ENCODE measurements at places on chromosomes 3 and 15.

DNA sequence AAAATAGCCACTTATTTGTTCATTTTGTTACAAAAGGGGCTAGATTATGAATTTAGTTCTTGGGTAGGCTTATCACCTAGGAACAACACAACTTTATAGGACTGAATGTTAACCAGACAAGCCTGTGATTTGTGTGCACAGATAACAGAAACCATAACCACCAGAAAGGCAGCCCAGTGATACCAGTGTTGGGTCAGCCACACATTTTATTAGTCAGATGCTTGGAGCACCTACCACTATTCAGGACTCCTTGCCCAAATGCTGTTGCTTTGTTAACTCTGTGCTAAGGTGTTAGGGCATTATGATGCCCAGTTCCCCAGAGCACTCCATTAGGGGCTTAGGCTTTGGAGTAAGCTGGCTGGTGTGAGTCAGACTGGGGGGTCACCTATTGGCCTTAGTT lies 22.5 kb downstream of the PLCL2 start:
- no peak for DNase-seq

GRCh38 chr3:88725440-88726165 lies 381.8 kb upstream of the EPHA3 start:
- no peak for DNase-seq

DNA sequence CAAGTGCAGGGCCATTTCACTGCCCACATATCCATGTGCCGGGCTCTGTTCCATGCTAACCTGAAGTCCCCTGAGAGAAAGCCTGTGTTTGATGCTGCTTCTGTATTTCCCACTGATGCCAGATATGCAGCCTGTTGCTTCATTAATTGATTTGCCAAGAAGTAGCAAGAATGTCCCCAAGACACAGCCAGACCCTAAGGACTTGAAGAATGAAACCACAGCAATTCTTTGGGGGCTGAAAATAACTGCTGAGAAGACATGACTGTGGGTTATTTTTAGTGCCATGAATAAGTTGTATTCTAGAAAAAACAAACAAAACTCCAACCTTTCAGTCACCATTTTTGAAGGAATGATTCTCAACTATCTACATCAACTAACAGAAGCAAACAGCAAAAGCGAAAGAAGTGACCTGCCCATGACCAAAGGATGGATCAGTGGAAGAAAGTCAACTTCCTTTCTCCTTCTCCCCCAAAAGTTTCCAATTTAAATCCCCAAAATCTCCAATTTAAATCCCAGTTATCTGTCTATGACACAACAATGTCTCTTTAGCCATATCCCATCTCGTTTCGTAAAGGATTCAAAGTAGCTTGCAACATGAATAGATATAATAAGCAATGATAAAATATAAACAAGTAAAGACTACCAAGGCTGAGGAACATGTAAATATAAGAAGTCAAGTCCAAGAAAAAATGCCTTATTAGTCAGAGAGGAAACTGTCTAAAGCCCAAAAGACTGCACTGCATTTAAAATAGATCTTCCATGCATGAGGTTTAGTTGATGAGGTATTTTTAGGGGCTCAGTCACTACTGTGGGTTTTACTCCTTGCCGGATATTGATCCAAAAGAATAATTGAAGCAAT lies 226.8 kb downstream of the DTWD1 start:
- no peak for DNase-seq

DNA sequence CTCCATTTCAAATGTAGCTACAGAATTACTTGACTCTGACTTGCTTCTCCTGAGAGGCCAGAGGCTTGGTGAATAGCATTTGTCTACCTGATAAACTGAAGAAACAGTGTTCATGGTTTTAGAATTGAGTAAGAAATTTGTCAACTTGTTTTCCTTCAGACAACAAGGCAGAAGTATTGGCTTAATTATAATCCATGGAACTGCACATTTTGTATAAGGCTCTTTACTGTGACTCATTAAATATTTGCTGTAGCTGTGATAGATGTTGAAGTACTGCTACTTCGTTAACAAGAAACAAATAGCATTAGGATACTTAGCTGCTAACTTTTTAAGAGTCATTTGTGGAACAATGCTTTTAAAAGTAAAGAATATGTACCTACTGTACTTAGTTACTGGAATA lies 4.6 kb downstream of the UNC13C start:
- DNase-seq = no peak

DNA sequence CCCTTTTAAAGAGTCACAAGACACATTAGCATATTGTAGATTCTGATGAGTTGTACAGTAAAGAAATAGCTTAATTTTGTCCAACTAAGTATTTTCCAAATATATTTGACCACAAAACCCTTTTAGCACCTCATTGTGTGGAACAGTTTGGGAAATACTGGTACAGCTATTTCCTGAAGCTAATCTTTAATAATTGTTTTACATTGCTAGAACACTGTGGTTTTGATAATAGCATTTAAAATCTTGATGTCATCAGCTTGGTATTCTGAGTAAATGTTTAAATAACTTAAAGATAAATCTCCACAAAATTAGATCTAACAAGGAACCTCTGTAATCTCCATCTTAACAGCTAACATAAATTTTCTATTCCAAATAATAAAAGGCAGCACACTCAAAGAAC lies 140.0 kb upstream of the MLF1 start:
- DNase-seq = no peak

- DNase-seq = no peak
Measured at GRCh38 chr3:144053121-144053520, 81.5 kb downstream of the DIPK2A start.

DNA sequence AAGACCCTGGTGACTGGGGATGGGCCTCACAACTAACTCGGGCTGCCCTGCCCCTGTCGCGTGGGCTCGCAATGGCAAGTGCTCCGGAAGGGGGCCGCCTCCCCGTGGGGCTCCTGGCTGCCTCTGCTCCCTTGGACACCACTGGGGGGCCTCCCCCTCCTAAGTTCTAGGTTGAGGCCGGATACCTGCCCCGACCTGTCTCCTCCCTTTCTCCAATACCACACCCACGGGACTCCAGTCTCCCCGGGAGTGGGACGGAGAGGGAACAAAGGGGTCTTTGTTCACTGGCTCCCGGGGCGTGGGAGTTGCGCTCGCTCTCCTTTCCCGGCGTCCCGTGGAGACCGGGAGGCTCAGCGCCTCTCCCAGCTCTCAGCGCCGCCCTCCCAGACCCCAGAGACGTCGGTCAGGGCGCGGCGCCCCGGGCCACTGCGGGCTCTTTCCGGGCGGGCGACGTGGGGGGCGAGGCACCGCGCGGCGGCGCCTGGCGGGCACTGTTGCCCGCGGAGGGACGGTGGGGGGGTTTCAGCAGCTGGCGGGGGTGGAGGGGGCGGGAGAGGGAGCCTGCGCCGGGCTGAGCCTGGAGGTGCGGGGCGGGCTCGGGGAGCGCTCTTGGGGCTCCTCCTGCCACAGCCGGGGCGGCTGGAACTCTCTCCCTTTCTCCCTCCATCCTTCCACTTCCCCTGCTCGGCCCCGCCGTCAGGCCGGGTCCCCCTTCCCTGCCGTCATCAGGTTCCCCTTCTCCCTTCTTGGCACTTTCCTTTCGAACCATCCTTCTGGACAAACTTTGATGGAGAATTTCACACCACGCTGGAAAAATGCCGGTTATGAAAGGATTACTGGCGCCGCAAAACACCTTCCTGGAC lies at the start of gene KCNH8:
KCNH8 (plus strand) TSS at position 606 of the 863 bp plus-strand sequence; CDS start at position 816, 210 bp downstream.
- DNase-seq = no peak

DNA sequence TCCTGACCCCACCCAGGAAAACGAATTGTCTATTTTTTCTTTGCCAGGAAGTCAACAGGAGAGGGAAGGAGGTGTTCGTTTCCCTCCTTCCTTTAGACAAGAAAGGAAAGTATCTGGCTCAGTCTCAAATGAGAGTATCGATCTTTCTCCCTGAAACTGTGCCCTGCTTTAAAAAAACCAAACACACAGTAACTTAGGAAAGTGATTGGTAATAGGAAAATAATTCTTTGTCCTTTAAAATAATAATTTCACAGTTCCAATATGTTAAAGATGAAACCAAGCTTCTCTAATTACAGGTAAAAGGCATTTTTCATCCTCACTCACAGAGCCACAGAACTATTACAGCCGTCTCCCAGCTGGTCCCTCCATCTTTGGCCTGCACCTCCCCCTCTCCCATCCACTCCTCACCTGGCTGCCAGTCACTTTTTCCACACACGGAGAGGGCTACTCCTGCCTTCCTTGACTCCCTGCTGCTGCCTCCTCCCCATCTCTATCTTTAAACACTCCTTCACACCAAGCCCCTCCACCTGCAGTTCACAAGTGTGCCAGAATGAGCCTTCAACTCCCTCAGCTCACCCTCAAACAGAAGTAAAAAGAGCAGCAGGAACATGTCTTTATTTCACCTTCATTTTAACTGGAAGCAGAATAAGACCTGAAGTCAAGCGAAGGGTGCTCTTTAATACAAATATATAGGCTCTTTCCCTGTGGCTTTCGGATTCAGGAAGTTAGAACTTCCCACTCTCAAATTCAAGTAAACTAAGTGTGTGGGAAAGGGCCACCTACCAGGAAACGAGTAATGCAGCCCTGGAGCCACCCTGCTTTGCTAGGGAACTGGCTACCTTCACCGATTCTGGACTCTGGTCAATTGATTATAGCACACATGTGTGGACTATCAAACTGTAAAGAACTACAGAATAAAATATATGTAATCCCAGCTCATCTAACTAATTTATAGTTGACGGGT lies 116.4 kb downstream of the SENP2 start:
- DNase-seq = no peak

- DNase-seq = no peak
Measured at GRCh38 chr3:190301591-190301990, 20.7 kb downstream of the CLDN1 start.

DNA sequence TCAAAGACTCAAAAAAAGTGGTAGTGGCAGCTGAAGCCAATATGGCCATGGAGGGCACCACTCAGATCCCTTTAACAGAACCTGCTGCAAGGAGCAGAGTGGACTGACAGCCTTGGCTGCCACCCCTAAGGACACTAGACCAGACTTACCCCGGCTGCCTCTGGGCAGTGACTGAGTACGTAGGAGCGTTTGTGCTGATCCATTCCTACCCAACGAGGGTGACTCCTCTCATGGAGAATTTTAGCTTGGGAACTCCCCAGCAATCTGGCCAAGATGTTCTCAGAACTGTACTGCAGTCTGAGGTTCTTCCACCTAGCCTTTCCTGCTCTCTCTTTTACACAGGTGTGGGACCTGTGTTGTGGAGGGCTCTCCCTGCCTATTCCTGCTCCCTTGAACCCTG lies 22.1 kb downstream of the CLEC3B start:
- no peak for DNase-seq

DNA sequence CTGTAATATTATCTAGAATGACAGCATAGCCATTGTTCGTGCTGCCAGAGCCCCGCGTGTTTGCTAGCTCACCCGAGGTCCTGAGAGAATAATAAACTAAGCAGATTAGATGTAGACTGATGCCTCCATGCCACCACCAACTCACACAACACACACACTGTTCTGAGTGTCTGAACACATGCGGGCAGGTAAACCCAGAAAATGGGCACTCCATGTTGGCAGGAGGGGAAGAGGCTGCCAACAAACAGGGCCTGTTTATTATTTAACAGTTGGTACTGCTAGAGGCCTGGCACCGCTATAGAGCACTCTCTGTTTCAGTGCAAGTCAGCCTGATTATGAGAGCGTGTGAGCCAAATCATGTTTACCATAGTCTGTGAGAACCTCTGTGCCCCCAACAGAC lies 299.0 kb downstream of the ZBTB20 start:
- DNase-seq = no peak

DNA sequence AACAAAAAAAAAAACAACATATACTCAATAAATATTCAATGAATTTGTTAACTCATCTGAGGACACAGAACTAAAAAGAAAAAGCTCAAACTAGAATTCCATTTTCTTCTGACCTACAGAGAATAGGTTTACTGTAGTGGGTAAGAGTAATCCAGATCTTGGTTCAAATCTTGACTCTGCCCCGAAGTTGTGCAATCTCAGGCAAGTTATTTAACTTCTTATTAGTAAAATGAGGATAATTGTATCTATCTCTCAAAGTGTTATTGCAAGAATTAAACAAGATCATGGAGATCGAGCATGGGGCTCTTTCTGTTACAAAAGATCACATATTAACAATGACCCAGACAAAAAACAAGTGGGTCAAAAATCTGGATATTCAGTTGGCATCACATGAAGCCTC lies 41.1 kb upstream of the OXTR start:
- no peak for DNase-seq

DNA sequence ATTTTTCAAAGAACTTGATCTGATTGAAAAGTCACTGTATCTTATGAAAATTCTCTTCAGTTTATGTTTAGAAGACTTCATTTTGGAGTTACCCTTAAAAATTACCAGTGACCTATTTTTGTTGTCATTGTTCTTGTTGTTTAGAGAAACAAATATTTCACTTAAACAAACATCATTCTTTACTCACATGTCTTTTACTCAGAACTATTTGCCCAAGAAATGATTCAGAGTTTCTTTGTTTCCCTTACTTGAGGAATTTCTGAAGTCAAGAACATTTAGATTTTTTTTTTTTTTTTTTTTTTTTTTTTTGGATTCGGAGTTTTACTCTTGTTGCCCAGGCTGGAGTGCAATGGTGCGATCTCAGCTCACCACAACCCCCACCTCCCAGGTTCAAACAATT lies 259.6 kb upstream of the UBE2E1 start:
- DNase-seq = no peak

DNA sequence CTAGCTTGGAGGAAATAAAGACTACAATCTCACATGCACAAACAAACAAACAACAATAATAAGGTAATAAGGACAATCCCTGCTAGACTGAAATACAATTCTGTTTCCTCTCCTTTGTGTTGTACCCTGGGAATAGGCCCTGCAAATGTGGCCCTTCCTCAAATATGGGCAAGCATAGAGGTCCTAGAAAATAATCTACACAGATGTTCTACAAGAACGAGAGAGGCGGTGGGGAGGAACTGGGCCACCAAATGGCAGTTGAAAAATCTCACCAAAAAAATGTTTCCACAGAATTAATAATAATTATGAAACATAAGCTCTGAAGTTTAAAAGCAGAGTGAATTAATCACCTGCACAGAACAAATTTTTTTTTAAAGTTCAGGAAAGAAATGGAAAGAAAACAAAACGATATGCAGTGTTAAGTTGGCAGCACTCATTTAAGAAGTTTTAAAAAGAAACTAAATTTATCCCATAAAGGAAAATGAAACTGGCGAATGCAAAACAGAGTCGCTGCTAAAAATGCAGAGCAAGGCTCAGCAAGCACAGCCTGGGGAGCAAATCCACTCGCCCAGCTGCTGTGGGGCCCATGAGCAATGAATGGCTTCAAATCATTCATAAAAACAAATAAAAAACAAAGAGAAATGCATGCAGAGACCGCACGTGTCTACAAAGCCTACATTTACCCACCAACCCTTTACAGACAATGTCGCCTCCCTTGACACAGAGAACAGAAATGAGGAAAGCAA lies 475.4 kb downstream of the OCA2 start:
- DNase-seq = no peak

GRCh38 chr3:174931473-174932353 lies 72.6 kb downstream of the NAALADL2 start:
- no peak for DNase-seq

DNA sequence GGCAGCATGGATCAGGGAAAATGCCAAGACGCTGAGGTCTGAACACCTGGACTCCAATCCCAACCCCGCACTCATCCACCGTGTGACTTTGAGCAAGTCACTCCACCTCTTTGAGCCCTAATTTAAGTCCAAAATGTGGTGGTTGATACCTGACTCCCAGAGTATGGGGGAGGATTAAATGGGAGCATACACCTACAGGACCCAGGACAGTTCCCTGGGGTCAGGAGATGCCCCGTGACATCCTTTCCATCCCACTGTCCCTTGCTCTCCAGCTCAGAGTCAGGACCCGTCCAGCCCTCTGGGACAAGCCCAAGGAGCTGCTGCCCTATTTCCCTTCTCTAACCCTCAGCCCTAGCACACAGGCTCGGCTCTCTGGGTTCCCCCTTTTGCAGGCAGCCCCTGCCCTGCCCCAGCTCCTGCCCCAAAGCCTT lies 276.4 kb downstream of the XXYLT1 start:
- DNase-seq = no peak
